Effector CD4-positive, alpha-beta T cell (primary cell): ENCODE measurements at places on chromosomes 7 and 10.

- no peak for DNase-seq
These were observed 80.6 kb downstream of the DGKB start for GRCh38 chr7:14821757-14822480.

DNA sequence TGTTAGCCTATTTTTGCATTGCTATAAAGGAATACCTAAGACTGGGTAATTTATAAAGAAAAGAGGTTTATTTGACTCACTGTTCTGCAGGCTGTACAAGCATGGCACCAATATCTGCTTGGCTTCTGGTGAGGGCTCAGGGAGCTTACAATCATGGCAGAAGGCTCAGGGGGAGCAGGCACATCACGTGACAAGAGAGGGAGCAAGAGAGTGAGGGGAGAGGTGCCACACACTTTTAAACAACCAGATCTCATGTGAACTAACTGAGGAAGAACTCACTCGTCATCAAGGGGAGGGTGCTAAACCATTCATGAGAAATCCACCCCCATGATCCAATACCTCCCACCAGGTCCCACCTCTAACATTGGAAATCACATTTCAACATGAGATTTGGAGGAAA lies 73.9 kb upstream of the ADCY1 start:
- no peak for DNase-seq

DNA sequence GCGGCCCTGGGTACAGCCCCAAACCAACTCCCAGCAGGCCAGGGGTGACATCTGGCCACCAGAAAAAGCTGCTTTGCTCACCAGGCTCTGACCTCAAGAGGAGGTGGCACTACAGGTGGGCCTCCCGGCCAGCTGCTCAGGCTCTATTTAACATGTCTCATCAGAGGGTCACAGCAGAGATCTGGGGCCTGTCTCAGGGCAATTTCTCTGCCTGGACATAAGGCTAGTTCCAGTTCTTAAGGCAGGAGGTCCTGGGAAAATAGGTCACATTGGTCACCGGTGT lies 88.6 kb downstream of the GFRA1 start:
- no peak for DNase-seq

DNA sequence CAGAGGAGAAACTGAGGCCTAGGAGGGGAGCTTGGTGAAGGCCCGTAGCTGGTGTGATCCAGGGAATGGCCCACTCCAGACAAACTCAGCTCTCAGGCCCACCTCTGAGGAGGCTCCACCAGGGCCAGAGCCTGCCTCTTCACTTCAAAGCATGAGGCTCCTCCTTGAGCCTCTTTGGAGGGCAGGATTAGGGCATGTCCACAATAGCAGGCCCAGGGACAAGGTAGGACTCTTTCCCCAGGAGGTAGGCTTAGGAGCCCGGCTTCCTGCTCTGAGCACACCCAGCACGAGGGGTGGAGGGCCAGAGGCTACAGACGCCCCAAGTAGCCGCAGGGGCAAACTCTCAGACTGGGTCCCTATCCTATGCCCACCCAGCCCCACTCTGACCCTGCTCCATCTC lies 164.6 kb upstream of the ZMIZ1 start:
- DNase-seq, result no peak

GRCh38 chr7:68146983-68147382 lies 1150.3 kb downstream of the TYW1 start:
- no peak for DNase-seq

DNA sequence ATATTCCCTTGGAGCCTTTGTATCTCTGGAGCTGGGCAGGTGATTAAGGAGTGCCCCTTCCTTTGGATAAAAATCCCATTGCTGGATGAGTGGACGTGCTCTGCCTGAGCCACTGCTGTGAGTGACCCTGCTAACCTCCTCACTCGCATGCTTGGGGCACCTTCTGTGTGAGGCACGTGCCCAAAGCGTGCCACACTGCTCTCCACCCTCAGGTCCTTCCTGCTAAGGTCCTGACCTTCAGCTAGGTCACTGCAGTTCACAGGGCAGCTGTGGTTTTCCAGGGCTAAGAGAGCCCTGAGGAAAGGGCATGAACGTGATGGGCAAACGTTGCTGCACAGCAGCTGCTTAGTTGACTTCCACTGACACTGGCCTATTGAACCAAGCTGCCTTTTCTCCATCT lies 204.4 kb upstream of the COBL start:
- DNase-seq, result no peak

- no peak for DNase-seq
These were observed 50.8 kb downstream of the C10orf120 start for GRCh38 chr10:122648599-122649428.

GRCh38 chr7:43465581-43466554 lies 117.0 kb upstream of the STK17A start:
- DNase-seq, result no peak

- peak; percentile 82 for DNase-seq
These were observed 22.5 kb downstream of the GSTO2 start for GRCh38 chr10:104291439-104291951.

DNA sequence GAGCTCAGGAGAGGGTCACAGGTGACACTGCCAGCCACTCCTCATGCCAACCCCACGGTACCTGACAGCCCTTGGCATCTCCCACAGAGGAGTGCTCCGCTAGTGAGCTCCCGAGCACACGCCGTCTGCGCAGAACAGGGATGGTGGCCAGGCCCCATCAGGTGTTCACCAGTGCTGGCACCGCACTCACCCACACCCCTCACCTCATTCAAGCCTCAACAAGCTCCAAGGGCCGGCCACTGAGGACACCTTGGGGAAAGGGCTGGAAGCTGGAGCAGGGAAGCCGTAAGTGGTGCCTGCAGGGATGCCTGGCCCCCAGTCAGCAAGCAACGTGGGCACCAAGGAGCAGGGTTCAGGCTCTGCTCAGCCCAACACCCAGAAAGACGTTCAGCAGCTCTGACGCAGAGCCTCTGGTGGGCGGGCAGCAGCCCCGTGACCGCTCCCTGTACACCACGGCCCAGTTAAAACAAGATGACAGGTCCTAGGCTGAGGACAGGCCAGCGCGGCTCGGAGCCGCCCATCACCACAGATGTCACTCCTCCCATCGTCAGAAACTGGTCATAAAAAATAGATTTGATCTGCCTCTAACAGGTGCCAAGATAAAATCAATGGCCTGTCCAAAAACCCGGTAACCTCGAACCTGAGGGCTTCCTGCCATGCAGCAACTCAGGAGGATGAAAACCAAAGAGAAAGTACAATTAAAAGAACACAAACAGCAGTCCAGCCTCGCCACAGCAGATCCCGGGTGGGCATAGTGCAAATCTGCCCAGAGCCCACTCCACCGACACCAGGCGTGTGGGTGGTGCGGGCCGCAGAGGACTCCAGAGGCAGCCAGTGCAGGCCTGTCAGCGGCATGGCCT lies 275.9 kb downstream of the MAD1L1 start:
- no peak for DNase-seq

DNA sequence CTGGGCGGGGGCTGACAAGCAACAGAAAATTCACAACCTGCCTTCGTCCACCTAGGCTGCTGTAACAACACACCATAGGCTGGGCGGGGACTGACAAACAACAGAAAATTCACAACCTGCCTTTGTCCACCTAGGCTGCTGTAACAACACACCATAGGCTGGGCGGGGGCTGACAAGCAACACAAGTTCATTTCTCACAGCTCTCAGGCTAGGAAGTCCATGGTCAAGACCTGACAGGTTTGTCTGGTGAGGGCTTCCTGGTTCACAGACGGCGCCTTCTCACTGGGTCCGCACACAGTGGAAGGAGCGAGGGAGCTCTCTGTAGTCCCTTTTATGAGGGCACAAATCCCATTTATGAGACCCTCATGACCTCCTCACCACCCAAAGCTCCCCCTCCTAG lies 52.2 kb downstream of the DIP2C start:
- DNase-seq, result no peak

GRCh38 chr10:119375574-119376272 lies 166.8 kb downstream of the RGS10 start:
- DNase-seq, result no peak

GRCh38 chr10:113613427-113613826 lies 50.4 kb downstream of the NRAP start:
- DNase-seq, result no peak

- no peak for DNase-seq
These were observed 36.0 kb downstream of the DNAJB9 start for GRCh38 chr7:108605559-108606201.

DNA sequence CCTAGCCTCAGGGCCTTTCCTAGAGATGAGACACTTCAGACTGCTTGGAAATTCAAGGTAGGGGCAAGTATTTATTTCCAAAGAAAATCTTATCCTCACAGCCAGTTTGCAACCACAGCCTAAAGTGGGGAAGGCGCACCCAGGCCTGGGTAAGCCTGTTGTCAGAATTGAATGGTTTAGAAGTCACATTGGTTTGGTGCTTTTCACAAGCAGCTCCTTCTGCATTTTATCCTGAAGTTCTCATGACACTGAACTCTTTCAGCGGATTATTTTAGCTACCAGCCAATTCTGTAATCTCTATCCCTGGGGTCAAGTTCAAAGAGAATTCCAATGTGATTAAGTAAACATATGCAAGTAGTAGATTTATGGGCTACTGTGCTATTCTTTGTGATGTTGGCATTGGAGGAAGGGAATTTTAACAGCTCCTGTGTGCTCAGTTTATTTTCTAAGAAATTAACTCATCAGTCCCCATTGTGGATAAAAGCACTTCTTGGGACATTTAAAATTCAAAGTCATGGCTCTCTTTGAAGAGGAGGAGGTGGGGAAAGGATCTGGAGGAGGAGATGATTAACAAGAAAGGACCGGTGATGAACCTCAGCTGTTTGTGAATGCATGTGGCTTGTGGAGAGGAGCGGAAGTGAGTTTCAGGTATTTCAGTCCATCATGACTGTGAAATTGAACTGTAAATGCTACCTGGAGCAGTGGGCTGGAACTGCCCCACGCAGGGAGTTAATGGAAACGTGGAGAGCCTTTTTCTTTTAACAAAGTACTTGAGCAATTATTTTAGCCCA lies 90.2 kb upstream of the CACUL1 start:
- DNase-seq, result no peak

- DNase-seq, result no peak
These were observed 24.1 kb upstream of the ABCC2 start for GRCh38 chr10:99758211-99758891.

DNA sequence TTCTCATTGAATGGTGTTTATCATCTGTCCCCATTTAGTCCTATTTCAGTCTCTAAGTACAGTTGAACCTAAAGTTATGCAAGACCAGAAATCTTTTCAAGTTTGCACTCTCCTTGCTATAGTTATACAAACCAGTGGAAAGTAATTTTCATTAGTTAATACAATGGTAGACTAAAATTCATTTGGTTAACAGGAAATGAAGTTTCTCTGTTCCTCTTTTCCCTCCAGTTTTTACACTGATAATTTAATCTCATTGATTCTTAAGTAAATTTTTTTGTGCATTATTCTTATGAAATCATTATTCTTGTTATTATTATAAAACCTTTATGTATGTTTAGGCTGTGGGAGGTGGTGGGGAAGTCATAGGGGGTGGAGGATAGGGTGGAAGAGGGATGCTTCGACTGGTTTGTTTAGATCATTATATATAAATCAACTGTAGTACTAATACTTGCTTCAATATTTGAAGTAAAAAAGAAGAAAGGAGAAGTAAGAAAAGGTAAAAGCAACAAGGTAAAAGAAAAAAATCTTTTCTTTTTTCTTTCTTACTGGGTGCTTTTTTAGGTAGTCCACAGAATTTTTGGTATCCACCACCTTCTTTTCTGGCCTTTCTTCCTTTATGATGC lies 104.1 kb downstream of the GPR85 start:
- no peak for DNase-seq

DNA sequence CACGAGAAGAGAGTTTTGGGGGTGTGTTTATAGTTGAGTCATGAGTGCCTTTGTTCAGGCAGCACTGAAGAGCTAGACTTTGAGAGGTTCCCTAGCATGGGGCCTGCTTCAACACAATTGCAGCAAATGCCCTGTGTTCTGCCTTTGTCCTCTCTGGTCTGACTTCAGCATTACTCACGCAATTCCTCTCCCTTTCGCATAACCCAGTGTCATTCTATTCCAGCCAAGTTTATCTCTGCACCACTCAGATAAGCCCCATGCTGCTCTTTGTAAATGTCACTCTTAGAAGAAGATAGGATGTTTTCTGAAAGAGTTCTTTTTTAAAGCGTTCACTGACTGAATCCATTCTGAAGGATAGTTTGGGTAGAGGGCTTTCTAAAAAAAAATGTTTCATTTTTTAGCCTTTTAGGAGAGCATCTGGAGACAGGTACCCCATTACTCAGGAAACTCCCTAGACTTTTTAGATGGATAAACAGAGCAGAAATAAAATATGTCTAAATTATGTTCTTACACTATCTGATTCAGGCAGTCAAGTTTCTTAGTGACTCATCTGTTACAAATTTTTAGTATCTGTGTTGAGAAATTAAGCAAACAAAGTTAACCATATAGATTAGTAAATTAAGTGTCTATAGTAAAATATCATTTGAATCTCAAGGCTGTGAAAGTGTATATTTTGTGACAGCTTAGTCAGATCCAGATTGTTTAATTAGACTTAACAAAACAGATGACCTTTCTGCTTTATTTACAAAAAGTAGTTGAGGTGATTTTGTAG lies 318.5 kb downstream of the GPR158 start:
- DNase-seq, result no peak

GRCh38 chr10:20839141-20839540 lies 58.0 kb downstream of the NEBL start:
- no peak for DNase-seq

GRCh38 chr7:88071994-88072714 lies 138.1 kb downstream of the ADAM22 start:
- DNase-seq, result no peak

GRCh38 chr7:129169171-129169671 lies 19.2 kb upstream of the SMO start:
- DNase-seq, result peak; percentile 9

GRCh38 chr10:102596506-102596971 lies 47.7 kb upstream of the TRIM8 start:
- no peak for DNase-seq

GRCh38 chr10:122849900-122850605 lies 4.4 kb upstream of the CUZD1 start:
- DNase-seq, result no peak

GRCh38 chr7:158863611-158864506 lies 7.5 kb downstream of the DYNC2I1 start:
- no peak for DNase-seq

GRCh38 chr7:100572281-100572948 lies 1.3 kb downstream of the SAP25 start:
- DNase-seq, result no peak

- DNase-seq, result no peak
These were observed 100.4 kb upstream of the DDC start for GRCh38 chr7:50665403-50666123.

DNA sequence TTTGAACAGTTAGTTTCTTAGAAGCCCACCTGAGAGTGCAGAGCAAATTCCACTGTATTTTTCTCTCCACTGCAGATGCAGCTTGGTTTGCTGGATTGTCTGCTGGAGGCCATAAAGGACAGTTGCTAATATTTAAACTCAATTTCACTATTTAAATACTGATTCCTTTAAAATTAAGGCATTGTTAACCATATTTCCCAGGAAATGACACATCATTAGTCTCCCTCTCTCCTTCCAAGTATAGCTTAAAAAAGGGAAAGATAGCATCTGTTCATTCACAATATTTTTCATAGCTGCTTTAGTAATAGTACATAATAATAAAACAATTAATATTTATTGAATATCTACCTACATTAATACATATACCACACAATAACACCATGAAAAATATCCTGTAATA lies 252.9 kb downstream of the HGF start:
- no peak for DNase-seq
